Stimulated activated CD4-positive, alpha-beta T cell treated with anti-CD3 and anti-CD28 coated beads, Interleukin-1b, Interleukin-23, amount 100 ng/mL, for 4 hours (primary cell): ENCODE measurements at places on chromosomes 7 and 10.

- DNase-seq: no peak
Measured at GRCh38 chr7:22781230-22781711, 41.4 kb downstream of the TOMM7 start.

- no peak for DNase-seq
Measured at GRCh38 chr10:58898854-58899573, 277.4 kb upstream of the PHYHIPL start.

DNA sequence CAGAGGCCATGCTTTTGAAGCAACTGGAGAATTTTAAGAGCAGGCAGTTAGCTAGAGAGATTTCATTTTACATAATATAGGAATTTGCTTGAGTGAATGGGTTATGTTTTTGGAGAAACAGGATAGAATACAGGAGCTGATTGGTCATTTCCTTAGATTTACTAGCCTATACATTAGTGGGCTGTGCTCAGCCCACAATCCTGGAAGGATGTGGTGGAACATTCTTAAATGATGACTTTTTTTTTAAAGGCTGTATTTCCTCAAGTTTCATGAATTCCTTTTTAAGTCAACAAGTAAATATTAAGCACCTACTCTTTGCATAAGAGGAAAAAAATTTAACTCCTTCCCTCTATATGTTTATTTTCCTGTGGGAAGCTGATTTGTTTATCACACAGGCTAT, 314.4 kb upstream of the BMPER start:
- DNase-seq: no peak

DNA sequence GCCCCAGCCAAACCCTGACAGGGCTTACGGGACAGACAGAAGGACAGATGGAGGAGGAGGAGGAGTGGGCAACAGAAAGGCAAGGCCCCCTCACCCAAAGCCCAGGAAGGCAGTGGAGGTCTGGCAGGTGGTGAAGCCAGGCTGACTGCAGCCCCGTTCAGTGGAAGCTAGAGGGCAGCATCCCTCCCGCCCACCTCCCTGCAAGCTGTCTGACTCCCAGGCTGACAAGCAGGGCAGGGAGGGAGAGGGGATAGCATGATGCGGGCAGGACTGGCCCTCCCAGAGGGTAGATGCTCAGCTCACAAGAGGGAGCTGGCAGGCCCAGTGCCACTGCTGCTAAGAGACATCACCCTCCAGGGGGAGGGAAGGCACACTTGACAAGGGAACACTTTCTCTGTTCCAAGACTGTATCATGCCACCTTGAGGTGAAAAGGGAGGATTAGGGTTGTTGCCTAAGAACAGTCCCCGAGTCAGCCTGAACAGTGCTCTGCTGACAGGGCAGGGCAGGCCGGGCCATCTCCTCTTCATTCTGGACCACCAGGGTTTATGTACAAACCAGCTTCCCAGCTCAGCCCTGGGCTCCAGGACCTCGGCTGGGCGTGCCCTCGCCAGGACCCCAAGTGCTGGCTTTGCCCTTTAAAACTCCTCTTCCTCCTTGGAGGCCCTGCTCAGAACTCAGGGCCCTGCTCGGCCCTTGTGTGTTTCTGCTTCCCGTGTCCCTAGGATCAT, 61.8 kb downstream of the RASGEF1A start:
- peak; percentile 47 for DNase-seq

- no peak for DNase-seq
Measured at GRCh38 chr10:78483641-78484040, 450.0 kb downstream of the RPS24 start.

DNA sequence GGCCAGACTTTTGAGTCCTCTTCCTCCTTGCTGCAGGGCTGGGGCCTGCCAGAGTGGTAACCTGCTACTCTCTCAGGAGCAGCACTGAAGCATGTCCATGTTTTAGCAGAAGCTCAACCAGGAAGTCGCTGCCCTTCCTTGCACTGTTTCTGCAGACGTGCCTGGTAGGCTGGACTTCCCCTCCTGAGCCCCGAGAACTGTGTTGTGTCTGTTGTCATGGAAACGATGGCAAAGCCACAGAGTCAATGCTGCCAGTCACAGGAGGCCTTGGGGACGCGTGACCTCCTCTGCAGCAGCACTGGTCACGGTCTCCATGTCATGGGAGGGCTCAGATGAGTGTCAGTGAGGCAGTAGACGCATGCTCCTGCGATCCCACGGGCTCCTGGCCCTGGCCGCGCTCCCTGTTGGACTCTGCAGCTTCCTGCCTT, 145.5 kb downstream of the FANK1 start:
- peak; percentile 18 for DNase-seq

DNA sequence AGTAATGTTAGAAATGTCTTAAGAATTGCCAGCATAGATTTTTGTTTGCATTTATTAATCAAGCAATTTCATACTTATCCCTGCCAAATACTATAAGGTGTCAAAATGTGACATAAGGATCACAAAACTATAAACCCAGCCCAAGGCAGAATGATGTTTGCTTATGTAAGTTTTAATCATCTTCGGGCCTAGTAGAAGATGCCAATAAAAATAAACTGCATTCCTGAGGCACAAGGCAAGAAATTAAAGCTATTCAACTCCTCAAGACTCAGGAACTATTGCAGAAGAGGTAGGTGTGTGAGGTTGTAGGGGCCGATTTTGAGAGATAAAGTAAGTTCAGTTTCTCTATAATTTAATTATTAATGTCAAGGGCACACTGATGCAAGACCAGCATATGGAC, 189.4 kb upstream of the AHR start:
- DNase-seq: no peak

DNA sequence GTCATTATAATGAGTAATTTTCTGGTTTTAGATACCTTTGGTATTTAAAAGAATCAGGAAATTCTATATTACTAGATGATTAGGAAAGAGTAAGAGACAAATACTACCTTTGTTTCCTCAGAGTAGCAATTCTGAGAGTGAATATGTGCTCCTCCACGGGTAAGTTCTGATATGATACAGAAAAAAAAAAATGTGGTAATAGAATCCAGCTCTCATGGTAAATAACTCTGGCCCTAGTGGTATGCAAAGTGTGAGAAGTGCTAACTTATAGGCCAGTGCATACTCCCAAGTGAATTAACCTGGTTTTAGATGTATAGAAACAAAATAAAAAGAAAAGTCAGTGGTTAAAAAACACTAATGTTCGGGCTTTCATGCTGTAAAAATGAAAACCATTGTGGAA, 512.6 kb upstream of the SEMA3D start:
- no peak for DNase-seq

DNA sequence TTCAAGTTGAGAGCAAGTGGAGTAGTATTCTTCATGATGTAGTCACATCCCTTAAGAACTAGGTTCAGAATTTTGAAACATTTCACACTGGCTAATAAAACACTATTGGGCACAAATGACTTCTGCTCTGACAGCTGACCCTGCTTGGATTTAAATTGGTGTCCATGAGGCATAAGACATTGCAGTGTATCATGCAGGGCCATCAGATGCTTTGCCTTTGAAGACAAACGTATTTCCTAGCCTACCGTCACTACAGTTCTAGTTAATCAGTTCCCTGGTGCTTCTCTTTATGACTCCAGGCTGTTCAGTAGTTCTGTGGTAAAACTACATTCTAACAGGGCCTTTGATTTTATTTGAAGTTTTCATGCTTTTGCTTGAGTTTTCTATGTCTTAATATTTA, 168.5 kb upstream of the ZNF804B start:
- no peak for DNase-seq

- no peak for DNase-seq
Measured at GRCh38 chr7:150848111-150848510, 4.2 kb upstream of the AOC1 start.

DNA sequence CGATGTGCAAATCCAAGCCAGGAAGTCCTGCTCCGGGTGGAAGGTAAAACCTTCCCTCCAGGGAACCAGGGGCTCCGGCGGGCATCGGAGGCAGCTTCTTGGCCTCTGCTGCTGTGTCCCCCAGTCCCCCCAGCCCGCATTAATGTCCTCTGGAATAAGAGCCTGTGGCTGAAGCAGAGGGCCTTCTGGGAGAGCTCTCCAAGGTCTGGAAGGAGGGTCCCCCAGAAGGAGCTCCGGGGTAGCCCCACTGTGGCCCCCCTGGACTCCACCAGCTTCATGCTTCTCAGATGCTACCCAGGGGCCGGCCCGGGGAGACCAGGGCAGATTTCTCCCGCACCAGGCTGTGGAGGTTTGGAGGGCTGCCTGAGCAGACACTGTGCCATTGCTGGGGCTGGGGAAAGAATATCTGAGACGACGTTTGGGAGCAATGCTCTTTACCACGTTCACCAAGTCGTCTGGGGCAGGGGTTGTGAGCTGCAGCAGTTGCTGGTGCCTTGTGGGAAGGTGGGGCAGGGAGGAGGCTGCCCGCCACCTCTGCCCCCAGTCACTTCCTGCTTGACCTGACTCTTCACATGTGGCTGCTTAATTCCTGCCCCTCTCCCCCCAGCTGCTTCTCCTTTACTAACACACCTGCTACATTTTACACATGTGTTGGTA, 8.3 kb downstream of the ZNF853 start:
- DNase-seq: no peak

DNA sequence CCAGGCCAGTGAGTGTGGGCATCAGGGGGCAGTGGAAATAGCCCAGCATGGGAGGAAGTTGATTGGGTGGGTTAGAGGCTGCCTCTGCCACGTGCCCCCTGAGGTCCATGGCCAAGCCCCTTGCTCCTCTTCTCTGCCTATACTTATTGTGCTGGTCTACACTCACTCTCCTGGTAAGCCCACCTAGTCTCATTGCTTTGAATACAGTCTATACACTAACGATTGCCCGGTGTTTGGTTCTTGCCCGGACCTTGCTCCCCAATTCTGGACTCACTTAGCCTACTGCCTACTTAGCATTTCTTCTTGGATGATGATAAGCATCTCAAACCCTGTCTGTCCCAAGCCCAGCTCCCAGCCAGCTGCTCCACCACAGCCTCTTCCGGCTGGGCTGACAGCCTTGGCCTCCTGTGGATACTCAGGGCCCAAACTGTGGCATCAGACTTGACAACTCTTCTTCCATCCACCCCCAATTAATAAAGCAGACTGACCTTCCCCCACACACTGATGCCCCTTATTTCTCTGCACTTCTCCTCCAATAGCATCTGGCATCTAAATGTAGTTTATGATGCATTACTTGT, 10.1 kb downstream of the LRRC18 start:
- no peak for DNase-seq

DNA sequence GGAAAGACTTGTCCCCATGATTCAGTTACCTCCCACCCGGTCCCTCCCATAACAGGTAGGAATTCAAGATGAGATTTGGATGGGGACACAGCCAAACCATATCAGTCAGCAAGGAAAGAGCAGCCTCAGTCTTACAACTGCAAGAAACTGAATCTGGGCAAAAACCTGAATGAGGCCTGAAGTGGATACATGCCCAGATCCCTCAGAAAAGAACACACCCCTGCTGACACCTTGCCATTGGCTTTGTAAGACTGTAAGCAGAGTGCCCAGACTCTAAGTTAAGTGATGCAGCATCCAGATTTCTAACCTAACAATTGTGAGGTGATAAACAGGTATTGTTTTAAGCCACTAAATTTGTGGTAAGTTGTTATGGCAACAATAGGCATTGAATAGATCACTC, 670.8 kb downstream of the SORCS1 start:
- DNase-seq: no peak

DNA sequence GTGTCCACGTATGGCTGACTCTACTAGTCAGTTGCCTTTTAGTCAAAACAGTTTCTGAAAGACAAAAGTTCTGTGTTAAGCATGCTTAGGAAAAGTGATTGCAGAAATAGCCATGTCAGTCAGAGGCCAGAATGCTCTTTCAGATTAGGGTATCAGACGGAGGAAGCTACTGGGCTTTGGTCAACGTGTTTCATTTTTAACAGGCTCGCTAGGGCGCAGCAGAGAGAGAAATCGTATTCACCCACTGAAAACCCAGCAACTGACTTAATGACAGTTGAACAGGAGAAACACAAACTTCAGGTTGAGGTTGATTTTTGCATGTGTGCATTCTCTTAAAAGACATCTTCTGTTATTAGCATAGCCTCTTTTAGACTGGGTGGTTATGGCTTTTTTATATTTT, 322.6 kb upstream of the KIAA1217 start:
- DNase-seq: no peak

- no peak for DNase-seq
Measured at GRCh38 chr10:62068464-62068863, 167.0 kb downstream of the ARID5B start.

GRCh38 chr10:84256510-84257342, 11.9 kb downstream of the RGR start:
- peak; percentile 28 for DNase-seq

GRCh38 chr10:43963379-43963778, 314.7 kb upstream of the ZNF32 start:
- no peak for DNase-seq

DNA sequence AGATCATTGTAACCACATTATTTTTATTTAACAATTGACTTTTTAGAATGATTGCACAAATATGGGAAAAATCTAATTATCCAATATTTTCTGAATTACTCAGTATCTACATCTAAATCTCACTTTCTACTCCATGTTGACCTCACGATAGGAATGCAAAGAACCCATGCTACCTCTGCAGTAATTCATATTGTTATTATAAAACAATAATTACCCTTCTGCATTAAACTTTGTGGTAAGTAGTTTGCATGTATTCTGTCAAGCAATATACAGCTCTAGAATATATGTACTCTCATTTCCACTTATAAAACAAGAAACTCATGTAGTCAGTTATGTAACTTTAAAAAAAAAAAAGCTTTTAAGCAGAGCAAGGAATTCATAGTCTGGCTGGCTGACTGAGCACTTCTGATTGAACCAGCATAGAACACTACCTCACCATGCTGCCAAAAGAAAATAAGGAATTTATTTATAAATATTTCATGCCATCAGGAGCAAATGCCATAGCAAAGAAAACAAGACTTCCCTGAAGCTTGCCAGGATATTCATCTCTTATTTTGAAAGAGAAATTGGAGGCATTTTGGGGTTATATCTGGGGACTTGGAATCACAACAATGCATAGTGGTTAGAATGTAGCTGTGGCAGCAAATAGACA, 895.7 kb downstream of the XPNPEP1 start:
- no peak for DNase-seq

DNA sequence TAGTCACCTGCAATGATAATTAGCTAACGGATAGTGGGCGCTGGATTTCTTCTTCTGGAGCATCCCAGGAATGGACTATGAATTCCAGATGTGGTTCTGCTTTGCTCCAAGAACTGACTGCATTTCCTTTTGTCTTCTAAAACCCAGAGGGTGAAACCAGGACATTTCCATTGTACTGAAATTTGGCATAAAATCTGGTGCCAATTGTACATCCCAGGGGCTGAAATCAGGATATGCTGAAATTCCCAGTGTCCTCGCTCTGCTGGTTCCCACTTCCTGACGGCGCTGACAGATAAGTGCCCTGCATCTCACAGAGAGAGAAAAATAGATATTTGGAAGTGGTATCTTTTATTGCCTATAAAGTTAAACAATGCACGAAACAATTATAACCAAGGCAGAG, 31.9 kb downstream of the RBM20 start:
- DNase-seq: no peak

GRCh38 chr7:92751902-92752901, 84.2 kb downstream of the CDK6 start:
- DNase-seq: no peak

DNA sequence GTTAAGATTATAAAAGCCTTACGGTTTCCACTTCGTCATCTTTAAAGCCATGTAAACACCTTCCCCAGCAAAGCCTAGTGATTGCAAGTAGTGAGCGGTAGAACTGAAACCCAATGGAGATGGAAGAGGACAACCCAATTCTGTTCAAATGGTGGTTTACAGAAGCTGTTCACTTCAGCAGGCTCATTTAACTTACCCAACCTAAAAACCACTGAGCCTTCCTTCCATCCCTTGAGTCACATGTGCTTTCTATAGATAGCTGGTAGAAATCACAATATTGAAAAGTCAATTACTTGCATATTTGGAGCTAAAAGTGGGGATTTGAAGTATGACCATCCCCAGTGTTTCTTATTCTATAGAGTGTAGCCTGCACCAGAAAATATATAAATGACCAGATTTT, 667.7 kb downstream of the SUGCT start:
- no peak for DNase-seq
